ENCODE measurements at places on chromosomes 3 and 15.
A peak's percentile ranks its signal among the peaks of the same experiment; 100 is the strongest.

GRCh38 chr3:106006571-106006970 lies 137.8 kb upstream of the CBLB start:
- DNase-seq = no peak

DNA sequence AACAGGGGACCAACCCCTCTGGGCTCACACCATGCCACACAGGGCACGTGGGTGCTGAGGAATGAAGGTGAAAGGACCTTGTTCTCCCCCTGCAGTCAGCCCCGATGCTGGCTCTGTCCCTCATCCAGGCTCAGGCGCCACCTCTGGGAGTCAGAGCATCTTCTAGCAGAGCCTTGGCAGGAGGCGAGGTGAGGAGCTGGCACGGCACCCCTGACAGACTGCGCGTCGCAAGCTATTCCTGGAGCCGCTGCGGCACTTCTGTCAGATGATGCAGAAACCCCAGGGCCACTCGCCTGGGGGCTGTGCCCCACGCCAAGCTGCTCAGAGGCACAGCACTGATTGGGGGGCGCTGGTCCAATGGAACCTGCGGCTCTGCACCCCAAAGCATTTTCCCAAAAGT lies 62.0 kb downstream of the MGLL start:
- DNase-seq = no peak

- DNase-seq = no peak
Measured at GRCh38 chr15:29434280-29434679, 164.7 kb upstream of the NSMCE3 start.

- DNase-seq = no peak
Measured at GRCh38 chr3:17025594-17026139, 140.9 kb downstream of the PLCL2 start.

DNA sequence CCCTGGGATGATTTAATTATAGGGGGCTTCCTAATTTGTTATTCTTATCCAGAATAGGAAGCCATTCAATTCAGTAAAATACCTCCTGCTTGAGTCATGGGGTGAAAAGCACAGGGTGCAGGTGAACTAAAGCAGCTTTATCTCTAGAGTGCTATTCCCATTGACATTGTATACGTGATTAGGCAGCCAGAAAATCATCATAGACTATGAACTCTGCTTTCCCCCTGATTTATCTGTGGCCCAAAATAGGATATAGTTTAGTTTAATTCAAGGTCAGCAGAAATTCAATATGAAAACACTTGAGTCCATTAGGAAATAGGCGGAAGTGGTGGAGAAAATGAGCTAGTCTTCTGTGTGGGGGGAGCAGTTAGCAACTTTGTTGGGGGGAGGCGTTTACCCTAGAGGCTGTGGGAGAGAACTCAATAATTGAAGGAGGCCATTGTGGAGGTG lies 18.2 kb upstream of the PRKCI start:
- no peak for DNase-seq

DNA sequence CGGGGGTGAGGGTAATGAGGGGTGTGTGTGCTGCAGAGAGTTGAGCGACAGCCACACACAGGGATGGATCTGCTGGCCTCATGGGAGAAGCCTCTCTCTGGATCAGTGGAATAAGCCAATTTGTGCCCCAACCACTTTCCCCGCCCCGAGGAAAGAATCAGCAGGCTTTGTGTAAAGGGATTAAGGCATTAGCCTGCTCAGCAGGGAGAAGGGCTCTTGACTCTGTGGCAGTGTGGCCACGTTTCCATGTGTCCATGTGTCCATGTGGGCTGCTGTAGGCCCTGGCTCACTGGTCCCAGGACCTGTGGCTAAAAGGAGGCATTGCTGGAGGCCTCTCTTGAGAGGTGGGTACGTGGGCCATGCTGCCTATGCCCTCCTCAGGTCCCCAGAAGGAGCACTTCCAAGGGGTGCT lies 104.7 kb downstream of the HMG20A start:
- DNase-seq = no peak

DNA sequence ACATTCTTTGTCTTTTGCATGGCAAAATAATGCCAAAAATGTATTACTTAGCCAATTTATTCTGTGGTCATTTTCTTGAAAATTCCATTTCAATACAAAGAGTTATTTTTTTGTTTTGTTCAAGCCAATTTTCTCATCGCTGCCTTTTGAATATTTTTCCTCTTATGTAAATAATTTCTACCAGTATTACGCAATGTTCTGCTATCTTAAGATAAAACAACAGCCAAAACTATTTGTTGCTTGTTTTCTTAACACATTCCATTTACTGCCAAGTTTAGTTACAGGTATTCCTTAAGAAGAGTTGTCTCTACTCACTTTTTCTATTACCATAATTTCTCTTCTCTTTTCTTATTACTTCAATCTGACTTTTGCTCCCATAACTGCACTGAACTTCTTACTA lies 163.1 kb downstream of the ROBO1 start:
- peak; percentile 71 for DNase-seq

DNA sequence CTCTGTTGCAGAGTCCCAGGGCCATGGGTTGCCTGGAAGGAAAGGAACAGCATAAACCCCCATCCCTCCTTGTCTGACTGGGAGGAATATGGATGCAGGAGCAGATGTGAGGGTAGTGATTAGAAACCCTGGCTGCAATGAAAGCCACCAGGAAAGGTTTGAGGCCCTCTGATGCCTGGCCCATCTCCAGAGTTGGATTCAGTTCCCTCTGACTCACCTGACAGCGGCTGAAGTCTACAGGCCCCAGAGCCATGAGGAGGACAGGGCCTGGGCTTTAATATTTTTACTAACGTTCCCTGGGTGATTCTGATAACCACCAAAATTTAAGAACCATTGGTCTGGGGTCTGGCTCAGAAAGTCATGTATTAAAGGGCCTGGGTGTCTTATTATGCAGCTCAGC lies 214.0 kb downstream of the EPHB1 start:
- no peak for DNase-seq

GRCh38 chr3:57133157-57133556 lies 32.0 kb downstream of the IL17RD start:
- DNase-seq = no peak

DNA sequence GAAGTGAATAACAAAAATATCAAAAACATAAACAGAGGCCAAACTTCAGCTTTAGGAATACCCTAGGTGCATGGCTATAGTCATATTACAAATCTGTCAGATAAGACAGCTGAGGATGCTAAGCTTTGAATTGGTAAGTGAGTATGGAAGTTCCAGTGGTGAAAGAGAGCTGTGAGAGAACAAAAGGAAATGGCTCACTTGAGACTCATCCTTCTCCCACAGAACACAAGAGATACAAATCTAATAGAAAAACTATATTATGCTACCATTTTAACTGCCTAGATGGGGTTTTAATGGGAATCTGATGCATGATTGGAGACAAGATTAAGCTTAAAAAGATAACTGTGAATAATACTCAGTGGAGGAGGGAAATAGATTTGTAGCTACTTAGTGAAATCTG lies 21.5 kb upstream of the PEX5L start:
- no peak for DNase-seq
